ENCODE measurements at places on chromosomes 3 and 15.

- DNase-seq, result no peak
Observed at GRCh38 chr15:89141885-89142284, 53.6 kb downstream of the ABHD2 start.

GRCh38 chr3:151687076-151687475, 46.7 kb upstream of the AADACL2 start:
- no peak for DNase-seq

GRCh38 chr3:124441766-124442165, 288.5 kb upstream of the UMPS start:
- DNase-seq, result no peak

- no peak for DNase-seq
Observed at GRCh38 chr3:55204417-55204816, 276.6 kb upstream of the LRTM1 start.

- no peak for DNase-seq
Observed at GRCh38 chr3:85691196-85691595, 732.4 kb downstream of the CADM2 start.

- no peak for DNase-seq
Observed at GRCh38 chr15:74040109-74040850, 42.1 kb downstream of the GOLGA6A start.

DNA sequence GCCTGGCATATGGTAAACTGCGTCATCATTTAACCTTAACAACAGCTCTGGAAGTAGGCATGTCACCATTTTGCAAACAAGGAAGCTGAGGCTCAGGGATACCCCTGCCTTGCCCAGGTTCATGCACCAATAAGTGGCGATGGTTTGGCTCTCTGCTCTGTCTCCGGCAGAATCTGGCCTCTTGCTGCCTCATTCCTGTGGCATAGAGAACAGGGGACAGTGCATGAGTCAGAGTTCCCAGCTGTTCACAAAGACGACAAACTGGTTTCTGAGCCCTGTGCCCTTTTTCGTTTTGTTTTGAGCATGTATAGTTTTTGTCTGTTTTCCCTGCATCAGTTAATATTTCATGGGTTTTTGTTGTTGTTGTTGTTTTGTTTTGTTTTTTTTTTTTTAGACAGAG, 236.8 kb downstream of the OPA1 start:
- no peak for DNase-seq

DNA sequence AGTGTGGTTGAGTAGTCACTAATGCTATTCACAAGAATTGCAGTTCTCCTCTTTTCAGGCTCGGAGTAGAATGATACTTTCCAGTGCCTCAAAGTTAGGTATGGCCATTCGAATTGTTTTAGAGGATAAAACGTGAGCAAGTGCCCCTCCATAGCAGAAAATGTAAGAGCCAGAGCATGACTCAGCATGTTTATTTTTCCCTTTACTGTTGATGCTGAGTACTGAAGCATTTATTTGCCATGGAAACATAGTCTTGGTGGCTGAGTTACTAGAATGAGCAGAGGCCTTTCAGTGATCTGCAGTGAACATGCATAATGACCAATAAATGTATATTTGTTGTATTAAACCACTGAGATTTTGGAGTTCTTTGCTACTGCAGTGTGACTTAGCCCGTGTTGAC, 540.6 kb downstream of the NLGN1 start:
- DNase-seq, result no peak

- no peak for DNase-seq
Observed at GRCh38 chr3:179861292-179861691, 175.4 kb downstream of the PEX5L start.

- DNase-seq, result no peak
Observed at GRCh38 chr3:136749091-136749490, 3.1 kb downstream of the STAG1 start.

DNA sequence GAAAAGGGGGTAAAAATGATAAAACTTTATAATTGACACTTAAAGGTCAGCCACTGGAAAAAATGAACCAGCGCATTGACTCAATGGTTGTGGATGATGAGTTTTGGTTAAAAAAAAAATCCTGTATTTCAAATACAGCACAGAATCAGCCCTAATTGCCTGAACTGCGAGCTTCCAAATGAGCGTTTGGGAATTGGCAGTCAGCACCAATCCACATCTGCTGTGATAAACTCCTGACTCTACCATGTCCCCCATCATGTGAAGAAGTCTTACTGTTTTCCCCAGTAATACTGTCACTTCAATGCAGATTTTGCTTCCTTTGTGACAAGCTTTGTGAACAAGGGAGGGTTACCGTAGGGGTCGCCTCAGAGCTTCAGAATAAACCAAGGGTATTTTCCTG, 235.4 kb downstream of the EBLN2 start:
- no peak for DNase-seq

DNA sequence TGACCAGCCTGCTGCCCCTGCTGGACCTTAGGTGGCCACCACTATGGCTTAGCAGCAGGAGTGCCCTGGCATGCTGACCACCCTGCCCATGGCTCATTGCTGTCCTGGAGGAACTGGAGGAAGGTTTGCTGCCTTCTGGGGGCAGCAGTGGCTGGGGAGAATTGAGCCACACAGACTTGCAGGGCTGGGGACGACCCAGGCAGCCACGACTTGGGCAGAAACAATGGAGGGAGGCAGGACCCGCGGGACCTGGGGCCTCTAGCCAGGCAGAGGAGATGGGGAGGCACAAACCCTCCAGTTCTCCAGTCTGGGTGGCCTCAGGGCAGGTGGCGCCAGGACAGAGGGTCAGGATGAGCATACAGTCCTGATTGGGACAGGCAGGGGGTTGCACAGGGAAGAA, 32.8 kb downstream of the ADAMTS7 start:
- DNase-seq, result no peak

DNA sequence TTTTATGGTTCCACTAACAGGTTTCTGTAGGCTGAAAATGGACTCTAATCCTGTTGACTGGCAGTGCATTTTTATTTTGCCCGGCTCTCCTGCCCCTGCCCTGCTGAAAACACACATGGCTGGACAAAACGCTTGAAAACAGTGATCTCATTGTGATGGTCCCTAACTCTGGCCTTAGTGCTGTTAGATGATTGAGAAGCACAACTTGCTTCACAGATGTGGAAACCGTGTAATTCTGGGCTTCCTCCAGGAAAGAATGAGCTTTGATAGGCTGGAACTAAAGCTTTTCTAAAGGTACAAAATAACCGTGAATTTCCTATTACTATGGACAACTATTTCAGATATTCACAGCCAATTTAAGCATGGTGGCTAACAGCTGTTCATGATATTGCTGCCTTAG, 121.4 kb downstream of the VGLL3 start:
- DNase-seq, result no peak

GRCh38 chr3:56974247-56974930, 86.1 kb upstream of the SPATA12 start:
- no peak for DNase-seq

DNA sequence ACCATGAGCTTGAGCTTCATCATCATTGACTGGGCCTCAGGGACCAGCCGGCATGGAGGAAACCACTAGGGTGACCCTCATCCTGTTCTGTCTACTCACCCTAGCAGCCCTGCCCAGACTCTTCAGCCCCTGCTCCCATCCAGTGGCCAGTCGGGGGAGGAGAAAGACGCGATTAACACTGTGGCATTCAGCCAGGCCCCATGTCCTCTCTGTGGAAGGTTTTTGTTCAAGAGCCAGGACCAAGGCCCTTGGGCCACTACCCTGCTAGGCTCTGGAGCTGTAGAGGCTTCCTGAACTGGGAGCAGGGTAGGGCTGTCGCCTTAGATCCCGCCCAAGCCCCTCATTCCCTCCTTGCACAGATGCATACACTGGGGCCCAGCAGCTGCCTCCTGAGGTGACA, 15.0 kb downstream of the SLC38A3 start:
- DNase-seq, result no peak

- DNase-seq, result no peak
Observed at GRCh38 chr3:131393051-131393450, 11.5 kb downstream of the NUDT16 start.

DNA sequence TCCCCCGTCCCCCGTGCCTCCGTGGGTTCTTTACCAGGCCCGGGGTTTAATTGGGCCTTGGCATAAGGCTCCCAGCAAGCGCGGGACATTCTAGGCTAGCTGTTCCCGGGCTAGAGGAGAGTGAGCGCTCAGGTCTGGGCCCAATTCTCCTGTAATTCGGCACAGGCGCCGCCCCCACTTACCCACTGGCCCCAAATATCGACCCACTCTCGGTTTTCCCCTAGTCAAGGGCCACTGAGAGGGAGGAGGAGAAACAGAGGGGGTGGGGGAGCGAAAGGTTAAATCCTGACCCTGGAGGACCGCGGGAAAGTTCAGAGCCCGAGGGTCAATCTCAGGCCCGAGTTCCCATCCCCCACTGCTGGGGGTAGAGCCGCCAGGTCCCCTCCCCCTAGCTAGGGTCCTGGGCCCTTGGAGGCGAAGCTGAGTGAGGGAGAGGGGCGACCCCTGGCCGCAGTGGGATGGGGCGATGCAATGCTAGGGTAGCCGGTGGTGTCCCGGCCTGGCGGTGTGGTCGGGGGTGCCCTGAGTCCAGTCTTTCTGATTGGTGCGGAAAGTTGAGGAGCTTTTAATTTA, 8.5 kb upstream of the ONECUT1 start:
- no peak for DNase-seq

DNA sequence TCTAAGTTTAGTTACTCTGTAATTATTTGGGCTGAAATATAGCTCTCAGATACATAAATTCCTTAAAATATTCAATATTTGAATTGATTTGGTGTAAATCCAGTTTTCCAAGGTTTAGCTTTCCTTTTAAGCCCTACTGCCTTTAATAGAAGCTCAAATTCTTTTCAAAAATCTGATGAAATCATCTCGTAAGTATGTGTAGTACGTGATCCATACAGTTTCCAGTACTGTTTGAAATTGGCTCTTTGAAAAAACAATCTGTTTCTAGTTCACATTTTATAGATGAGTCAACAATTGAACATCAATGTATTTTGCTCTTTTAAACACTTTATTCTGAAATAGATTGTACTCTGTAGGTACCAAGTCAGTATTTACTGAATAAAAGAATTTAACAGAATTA, 84.2 kb downstream of the LRRC49 start:
- DNase-seq, result no peak

GRCh38 chr15:41935566-41936020, 36.8 kb downstream of the EHD4 start:
- no peak for DNase-seq

DNA sequence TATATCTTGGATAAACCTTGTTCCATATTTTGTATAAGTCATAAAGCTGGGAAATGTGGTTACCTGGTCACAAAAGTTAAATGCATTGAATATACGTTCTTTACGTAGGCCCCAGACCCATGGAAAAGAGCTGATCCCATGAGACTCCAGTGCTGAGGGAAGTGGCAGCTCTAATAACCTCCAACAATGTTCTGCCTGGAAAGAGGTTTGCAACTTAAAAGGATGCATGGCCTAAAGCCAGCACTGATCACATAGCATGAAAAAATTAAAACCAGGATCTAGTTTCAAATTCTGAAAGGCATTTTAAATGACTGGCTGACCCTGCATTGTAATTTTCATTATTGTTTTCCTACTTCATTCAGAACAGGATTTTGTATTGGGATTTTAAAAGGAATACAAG, 27.9 kb upstream of the STRIT1 start:
- DNase-seq, result no peak

DNA sequence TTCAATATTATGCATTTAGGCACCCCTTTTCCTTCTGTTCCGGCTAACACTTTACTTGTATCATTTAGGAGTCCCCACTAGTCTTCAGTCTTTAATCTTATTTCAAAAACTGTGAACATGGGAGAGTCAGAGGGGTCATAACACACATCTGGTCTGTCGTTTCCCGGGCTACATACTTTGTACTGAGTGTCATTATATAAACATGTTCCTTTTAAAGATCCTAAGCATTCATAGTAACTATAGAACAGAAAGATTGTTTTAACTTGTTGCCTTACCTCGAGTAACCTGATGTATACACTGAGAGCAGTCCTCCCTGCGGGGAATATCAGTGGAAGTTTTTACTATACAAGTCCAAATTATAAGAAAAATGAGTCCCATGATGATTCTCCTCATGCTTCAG, 78.2 kb upstream of the VEPH1 start:
- DNase-seq, result no peak

GRCh38 chr15:101684384-101684783, 32.2 kb upstream of the TM2D3 start:
- DNase-seq, result no peak

- no peak for DNase-seq
Observed at GRCh38 chr3:191148131-191148530, 50.9 kb upstream of the OSTN start.

DNA sequence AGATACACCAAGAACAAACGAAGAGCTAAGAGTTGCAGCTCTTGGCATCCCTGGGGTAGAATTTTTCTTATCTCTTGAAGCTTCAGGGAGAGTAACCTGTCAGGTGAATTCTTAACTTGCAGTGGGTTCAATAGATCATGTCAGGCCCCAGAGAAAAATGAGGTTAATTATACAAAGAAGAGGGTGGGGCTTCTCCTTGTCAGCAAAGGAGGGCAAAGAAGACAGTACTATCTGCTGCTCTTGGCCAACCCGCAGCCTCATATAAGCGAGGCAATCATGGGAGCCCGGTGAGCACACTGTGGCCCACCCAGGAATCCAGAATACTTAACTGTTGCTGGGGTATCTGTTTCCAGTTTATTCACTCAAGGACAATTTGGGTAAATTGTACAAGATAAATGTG, 110.2 kb downstream of the SEMA5B start:
- DNase-seq, result no peak

DNA sequence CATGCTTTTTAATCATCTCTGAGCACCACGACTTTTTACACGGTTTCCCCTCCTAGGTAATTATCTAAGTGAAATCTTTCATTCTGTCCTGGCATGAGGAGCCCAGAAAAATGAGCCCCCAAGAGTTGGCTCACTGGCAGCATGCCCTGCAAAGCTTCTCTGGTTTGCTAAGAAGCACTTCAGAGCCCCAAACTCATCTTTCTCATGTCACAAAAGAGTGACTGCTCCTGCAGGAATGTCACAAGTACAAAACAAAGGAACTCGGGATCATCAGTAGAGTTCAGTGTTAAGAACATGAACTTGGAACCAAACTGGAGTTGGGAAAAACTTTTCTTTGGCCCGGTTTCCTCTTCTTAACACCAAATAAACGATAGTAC, 123.9 kb downstream of the FOXB1 start:
- DNase-seq, result no peak

DNA sequence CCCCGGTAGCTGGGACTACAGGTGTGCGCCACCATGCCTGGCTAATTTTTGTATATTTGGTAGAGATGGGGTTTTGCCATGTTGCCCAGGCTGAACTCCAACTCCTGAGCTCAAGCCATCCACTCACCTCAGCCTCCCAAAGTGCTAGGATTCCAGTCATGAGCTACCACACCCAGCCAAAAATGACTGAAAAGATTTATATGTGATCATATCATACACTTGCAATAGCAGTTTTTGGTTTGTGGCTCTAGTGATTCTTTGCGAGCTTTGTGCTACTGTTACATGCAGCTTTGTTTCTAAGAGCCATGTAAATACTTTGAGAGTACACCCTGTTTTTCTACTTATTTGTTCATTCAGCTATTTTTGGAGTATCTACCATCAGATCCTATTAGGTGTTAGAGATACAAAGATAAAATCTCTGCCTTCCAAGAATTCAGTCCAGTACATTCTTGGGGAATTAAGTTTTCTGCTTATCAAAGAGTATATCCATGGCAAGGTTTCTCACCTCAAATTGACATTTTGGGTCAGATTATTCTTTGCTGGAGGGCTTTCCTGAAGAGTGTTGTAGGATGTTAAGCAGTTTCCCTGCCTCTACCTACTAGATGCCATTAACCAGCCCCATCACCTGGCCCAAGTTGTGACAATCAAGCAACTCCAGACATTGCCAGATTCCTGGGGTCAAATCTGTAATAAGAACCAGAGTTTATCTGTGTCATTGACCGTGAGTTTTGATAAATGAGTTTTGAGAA, 15.0 kb downstream of the SNAP23 start:
- DNase-seq, result no peak

Measured in T follicular helper cell (primary cell).